ENCODE measurements at places on chromosomes 13 and 19. TPM values are rescaled to one million over a fixed set of nuclear protein-coding genes. Genes with fewer than 3 reads are reported as not detected.

The IGFLR1 gene
- total RNA-seq = 0.29 TPM

The GPR12 gene
- total RNA-seq = not detected

The OR7D4 gene
- not detected for total RNA-seq

The ZNF132 gene
- total RNA-seq = 12.7 TPM

The CGB8 gene
- not detected for total RNA-seq

The ACTL9 gene
- not detected for total RNA-seq

The ILF3 gene
- total RNA-seq = 129 TPM

The LILRB2 gene
- not detected for total RNA-seq

The UBE2M gene
- total RNA-seq = 39.7 TPM

The ZNF534 gene
- 0.17 TPM for total RNA-seq

The PRODH2 gene
- total RNA-seq = not detected

The CGB2 gene
- total RNA-seq = not detected

Data from smooth muscle cell of trachea (primary cell).